Activated naive CD8-positive, alpha-beta T cell treated with anti-CD3 and anti-CD28 coated beads, Interleukin-2, amount 50 U/mL, for 24 hours (primary cell): ENCODE measurements at places on chromosomes 1 and 21.

DNA sequence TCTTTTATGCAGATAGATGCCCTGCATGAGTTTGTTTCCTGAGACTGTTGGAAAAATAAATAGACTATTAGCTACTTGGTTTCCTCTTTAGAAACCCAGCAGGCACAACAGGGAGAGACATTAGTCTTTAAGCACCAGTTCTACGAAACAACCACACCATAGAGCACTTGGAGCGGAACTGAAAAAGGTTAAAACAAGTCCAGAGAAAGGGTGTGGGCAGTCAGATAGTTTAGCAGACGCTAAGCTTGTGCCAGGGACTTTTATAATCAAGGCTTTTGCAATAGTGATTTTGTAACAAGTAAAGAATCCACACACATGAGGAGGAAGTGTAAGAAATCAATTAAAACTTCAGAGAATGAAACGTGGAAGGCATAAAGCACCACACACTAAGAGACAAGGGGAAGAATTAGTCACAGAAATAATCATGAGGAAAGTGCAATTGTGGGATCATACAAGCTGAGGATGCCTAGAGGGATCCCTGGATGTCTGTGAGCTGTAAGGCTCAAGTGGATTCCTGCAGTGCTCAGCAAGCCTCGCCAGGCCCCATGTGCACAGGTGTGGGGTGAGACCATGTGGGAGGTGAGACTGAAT lies 37.8 kb upstream of the TLR5 start:
- DNase-seq: no peak

GRCh38 chr1:27665016-27665651 lies 6.9 kb downstream of the IFI6 start:
- DNase-seq: no peak

- no peak for DNase-seq
These were observed 6.7 kb downstream of the CAP1 start for GRCh38 chr1:40047276-40047675.

DNA sequence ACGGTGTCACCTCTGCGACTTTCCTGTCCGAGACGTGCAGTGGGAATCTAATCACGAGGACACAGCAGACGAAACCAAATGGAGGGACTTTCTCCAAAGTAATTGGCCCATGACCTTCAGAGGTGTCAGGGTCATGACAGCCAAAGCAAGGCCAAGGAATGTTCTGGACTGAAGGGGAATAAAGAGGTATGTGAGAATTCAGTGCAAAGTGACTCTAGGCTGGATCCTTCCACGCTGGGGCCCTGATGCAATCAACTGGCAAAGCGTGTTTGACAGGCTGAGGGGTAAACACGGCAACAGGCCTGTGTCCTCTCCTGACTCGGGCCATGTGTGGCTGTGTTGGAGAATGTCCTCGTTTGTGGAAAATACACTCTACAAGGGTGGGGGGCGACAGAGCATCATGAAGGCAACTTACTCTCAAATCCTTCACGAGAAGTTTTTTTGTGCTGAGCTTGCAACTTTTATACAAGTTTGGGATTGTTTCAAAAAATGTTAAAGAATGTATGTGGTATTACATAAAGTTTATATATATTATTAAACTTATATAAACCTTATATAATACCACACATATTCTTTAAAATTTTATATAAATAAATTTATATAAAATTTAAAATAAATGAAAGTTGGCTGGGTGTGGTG lies 1.7 kb downstream of the CFAP74 start:
- no peak for DNase-seq
